Activated CD8-positive, alpha-beta T cell treated with anti-CD3 and anti-CD28 coated beads, Interleukin-2, amount 10 ng/mL, durations not matched to agents 7 days and 5 days (primary cell): ENCODE measurements at places on chromosomes 4 and X. TPM values are rescaled to one million over a fixed set of nuclear protein-coding genes. Genes with fewer than 3 reads are reported as not detected.

GRCh38 chr4:20043991-20044390, 207.7 kb upstream of the SLIT2 start:
- DNase-seq: no peak

The MSANTD1 gene
- 0.83 TPM for total RNA-seq

The POU3F4 gene
- total RNA-seq: not detected

The MTNR1A gene
- not detected for total RNA-seq

DNA sequence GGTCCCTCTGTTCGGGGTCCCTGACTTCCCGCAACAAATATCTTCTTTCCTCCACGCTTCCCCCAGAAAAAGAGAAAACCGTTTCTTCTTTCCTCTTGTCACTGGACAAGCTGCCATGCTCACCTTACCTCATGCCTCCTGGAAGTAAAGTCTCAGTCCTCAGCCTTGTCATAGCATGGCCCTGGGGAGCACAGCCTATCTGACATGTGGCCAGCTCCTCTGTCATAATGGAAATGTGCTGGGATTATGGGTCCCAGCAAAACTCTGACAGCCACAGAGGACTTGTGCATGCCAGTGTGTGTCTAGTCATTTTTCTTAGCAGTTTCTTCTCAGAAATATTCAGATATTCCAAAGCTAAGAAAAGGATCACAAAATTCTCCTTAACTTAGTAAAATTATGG, 122.4 kb downstream of the AASDH start:
- DNase-seq: no peak

The HS6ST2 gene
- total RNA-seq: not detected

The IDUA gene
- total RNA-seq: 20.9 TPM

The SPATA4 gene
- not detected for total RNA-seq

The TAF7L gene
- not detected for total RNA-seq

DNA sequence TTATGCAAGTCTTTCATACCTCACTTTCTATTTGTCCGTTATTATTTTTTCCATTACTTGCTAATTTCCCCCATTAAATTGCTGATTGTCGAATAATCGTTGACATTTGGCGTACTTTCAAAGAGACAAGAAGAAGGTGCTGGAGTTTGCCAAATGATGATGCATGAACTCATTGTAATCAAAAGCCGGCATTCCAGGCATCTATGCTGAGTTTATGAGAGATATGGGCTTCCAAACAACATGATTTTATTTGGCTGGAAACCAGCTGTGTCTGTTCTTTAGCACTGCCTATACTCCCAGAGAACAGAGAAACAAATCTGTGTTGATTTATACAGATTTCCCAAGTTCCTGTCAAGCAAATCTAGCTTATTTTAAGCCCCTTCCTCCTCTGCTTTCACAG, 80.8 kb upstream of the RPS6KA3 start:
- DNase-seq: no peak

The RTL9 gene
- total RNA-seq: not detected

DNA sequence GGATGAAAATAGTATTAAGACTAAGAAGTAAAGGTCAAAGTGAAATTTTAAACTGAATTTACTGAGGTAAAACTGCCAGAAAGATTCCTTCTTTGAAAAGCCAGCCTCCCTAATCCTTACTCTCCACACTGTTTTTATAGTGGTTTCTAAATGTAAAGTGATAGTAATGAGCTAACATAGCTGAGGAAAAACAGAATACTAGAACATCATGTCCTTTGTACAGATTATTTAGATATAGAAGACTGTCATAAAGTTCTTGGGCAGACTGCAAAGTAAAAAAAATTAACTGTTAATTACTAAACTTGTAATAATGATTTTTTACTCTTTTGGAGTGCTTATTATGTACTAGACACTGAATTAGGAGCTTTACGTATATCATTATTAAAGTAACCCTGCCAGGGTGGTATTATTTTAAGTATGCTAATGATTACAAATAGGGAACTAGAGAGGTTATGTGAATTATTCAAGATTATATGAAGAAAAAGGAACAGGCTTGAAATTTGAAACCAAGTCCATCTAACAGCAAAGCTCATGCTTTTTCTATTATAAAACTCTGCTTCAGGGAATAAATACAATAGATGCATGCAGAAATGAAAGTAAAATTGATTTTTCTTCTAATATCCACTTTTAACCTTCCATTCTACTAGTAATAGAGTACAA, 150.5 kb downstream of the TBCK start:
- DNase-seq: no peak

DNA sequence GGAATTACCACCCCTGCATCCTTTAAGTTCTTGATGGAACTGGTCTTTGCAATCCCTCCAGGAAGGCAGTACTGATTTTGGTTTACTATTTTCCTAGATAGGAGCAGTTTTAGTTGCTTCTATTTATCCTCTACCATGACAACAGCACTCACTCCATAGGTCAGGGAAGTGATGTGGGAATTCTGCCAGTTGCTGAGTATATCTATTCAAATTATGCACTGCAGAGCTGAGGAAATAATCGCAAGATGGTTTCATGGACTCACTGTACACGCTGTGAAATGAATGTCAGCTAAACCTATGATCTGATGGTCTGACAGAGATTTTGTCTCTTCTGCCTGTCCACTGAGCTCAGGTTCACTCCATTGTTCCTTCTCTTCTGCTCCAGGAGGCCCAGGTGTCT, 135.8 kb downstream of the FAAH2 start:
- no peak for DNase-seq

The UBE2D3 gene
- total RNA-seq: 409 TPM

DNA sequence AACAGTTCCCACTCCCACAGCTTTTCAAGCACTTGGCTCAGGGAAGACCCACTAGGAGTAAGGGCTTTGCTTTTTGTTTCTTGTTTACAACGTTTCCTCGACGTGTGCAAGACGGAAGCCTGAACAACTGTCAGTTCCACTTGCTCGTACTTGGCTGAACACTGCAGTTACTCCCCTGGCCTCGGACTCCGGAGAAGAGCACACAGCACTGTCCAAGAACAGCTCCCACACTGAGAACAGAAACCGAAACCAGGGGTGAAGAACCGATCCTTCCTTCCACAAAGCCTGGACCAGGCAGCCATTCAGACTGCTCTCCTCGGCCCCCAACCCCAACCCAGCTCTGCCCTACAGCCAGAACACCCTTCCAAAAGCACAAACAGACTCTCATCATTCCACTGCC, 25.5 kb downstream of the IRF2 start:
- peak; percentile 31 for DNase-seq

GRCh38 chr4:67521506-67521905, 23.8 kb downstream of the CENPC start:
- DNase-seq: no peak
